ENCODE measurements at places on chromosomes 2 and 18.

GRCh38 chr2:97963880-97964279 is 31.9 kb downstream of the TMEM131 start:
- no peak for DNase-seq

- DNase-seq: no peak
Observed at GRCh38 chr2:192657362-192657761, 462.6 kb upstream of the TMEFF2 start.

GRCh38 chr2:70785137-70785911 is 5.1 kb downstream of the FIGLA start:
- DNase-seq: no peak

DNA sequence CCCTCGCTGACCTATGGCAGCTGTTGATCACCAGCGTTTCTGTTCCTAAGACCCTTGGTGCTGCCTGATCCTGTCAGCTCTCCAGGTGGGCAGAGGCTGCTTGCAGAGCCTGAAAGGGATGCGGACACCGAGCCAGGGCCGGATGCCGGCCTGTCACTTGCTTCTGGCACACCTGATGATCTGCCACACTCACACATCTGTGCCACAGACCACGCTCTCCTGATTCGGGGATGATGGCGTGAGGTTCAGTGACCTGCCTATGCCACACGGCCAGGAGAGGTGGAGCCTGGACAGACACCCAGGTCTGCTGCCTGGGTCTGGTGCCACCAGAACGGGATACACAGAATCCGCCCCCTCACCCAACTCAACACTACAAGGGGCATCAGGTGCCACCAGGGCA is 129.4 kb upstream of the GLI2 start:
- no peak for DNase-seq

- no peak for DNase-seq
Observed at GRCh38 chr2:215863687-215864086, 149.7 kb downstream of the MREG start.

Measured in mesenchymal stem cell (in vitro differentiated cells and primary cell).